Fibroblast of the conjunctiva (primary cell): ENCODE measurements at places on chromosomes 4 and X.
A peak's percentile ranks its signal among the peaks of the same experiment; 100 is the strongest.

GRCh38 chr4:139651282-139652194, 14.1 kb upstream of the MGST2 start:
- peak; percentile 84 for DNase-seq

DNA sequence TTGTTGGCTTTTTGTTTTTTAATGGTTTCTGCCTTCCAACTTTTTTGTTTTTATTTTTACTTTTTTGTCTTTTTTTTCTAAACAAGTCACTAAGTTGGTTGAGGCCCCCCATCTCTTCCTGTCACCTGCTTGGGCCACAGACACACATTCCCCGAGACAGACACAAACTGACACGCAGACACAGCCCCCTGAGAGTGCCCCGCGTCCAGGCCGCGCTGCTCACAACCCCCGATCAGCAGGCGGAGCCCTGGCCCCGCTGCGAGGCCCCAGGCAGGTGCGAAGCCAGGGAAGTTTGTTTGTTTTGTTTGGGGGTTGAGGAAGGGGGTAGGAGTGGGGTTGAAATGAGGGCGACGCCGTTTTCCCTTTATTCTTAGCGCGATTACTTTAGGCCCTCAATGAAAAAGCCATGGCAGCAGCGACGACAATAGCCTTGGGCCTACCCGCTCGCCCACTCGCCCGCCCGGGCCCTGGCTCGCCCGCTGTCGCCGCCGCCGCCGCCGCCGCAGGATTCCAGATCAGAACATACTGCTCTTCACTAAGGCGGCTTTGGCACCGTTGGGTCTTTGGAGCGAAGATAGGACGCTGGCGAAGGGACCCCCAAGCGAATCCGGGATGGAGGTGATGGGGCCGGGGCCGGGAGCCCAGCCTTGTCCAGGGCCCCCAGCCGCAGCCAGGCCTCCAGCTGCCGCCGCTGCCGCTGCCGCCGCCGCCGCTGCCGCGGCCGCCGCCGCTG, 3.1 kb downstream of the PHOX2B start:
- no peak for DNase-seq

DNA sequence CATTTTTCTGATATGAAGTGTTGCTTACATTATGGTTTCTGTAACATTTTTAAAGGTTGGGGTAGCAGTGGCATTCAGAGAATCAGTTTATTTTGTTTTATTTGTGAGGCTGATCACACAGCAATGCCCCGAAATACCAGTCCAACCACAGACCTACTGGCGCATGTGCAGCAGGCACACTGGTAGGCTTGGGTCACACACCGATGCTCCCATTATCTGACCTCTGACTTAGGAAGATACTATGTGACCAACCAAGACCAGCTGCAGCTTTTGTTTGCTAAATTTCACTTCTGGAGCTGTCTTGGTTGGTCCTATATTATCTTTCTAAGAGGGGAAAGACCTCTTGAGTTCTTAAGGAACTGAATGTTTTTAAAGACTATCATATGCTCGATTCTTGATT, 18.7 kb downstream of the PGM2 start:
- DNase-seq, result no peak

GRCh38 chrX:132294192-132294591, 74.9 kb upstream of the RAP2C start:
- DNase-seq, result no peak

- DNase-seq, result no peak
Measured at GRCh38 chr4:11741190-11741652, 312.5 kb upstream of the HS3ST1 start.
